ENCODE measurements at places on chromosomes 13 and 19.
A peak's percentile ranks its signal among the peaks of the same experiment; 100 is the strongest.

DNA sequence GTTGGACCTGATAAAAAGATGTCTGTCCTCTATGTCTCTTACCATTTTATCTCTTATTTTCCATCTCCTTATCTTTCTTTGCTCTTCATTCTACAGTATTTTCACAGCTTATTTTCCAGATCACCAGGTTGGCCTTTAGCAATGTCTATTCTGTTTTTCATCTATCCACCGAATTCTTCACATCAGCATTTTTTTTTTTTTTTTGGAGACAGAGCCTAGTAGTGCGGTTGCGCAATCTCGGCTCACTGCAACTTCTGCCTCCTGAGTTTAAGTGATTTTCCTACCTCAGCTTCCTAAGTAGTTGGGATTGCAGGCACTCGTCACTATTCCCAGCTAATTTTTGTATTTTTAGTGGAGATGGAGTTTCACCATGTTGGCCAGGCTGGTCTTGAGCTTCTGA is 49.0 kb downstream of the DNAJC15 start:
- no peak for DNase-seq

DNA sequence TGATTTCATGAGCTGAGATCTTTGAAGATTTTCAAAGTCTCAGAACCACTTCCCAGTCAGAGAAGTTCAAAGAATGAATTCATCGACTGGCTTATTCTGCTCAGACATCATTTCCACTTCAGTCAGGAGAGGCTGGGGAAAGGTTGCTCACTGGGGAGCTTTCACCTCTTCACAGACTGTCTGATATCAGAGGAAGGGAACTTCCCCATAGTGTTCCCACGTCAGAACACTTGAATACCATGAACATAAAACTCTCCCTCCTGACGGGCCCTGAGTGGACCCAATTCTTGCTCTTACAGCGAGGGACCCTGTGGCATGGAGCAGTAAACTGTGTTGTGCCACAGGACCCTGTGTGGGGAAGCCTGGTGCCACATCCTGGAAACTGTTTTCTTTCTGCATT is 492.6 kb downstream of the COG6 start:
- no peak for DNase-seq

GRCh38 chr19:29325241-29325975 is 112.5 kb upstream of the UQCRFS1 start:
- DNase-seq, result no peak

- no peak for DNase-seq
These were observed 39.2 kb downstream of the TSSK6 start for GRCh38 chr19:19475849-19476828.

- no peak for DNase-seq
These were observed 9.6 kb downstream of the MYO1F start for GRCh38 chr19:8567522-8568172.

GRCh38 chr13:29471551-29471950 is 123.9 kb downstream of the SLC7A1 start:
- DNase-seq, result no peak

DNA sequence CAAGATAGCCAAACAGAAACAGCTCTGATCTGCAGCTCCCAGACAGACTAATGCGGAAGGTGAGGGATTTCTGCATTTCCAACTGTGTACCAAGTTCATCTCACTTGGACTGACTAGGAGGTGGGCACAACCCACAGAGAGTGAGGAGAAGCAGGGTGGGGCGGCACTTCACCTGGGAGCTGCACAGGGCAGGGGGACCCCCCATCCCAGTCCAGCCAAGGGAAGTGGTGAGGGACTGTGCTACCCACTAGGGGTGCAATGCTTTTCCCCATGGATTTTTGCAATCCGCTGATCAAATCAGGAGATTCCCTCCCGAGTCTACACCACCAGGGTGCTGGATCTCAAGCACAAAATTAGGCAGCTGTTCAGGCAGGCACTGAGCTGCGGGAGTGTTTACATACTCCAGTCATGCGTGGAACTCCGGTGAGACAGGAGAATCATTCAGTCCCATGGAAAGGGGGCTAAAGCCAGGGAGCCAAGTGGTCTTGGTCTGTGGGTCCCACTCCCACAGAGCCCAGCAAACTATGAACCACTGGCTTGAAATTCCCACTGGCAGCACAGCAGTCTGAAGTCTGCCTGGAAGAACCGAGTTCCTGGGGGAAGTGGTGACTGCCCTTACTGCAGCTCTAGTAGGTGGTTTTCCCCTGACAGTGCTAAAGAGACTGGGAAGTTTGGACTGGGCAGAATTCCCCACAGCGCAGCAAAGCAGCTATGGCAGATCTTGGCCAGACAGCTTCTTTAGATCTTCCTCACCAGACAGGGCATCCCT is 85.1 kb upstream of the UFM1 start:
- no peak for DNase-seq

- DNase-seq, result no peak
These were observed 159.6 kb downstream of the FOXO1 start for GRCh38 chr13:40506592-40507446.

- DNase-seq, result no peak
These were observed 28.0 kb downstream of the SPRY2 start for GRCh38 chr13:80312967-80313366.

GRCh38 chr13:113653264-113654174 is 4.5 kb downstream of the ATP4B start:
- no peak for DNase-seq

GRCh38 chr19:13425151-13425550 is 81.1 kb downstream of the CACNA1A start:
- no peak for DNase-seq

DNA sequence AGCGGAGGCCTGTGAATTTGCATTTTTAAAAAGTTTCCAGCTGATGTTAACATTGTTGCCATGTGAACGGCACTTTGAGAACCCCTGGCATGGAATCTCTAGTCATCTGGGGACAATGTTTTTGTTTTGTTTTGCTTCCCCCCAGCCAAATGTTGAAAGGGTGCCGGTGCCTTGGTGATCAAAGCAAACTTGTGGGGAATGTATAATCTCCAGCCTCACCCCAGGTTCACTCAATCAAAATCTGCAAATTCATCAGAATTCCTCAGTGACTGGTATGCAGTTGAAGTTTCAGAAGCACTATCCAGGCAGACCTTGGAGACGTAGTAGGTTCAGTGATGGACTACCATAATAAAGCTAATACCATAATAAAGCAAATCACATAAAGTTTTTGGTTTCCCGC is 428.7 kb downstream of the MYO16 start:
- DNase-seq, result no peak

GRCh38 chr19:44608391-44608821 is 5.0 kb upstream of the IGSF23 start:
- DNase-seq, result no peak

DNA sequence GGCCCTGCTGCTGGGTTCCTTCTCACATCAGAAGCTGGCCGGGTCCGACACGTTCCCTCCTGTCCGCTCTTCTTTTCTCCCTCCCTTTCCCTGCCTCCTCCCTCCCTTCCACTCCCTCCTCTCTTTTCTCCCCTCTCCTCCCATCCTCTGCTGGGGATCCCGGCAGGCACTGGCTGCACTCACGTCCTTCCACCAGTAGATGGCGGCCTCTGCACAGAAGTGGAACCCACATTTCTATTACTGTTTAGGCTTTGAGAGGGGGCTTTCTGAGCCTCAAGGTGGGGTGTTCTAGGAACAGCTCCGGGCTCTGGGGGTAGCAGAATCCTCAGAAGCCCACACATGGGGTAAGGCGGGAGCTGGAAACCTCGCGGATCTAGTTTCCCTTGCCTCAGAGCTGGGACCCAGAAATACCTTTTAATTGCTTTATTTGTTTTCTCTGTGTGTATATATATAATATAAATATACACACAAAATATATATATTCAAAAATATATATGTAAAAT is 294.2 kb downstream of the ZNF536 start:
- DNase-seq, result peak; percentile 56

- DNase-seq, result no peak
These were observed 8.0 kb upstream of the ZNF358 start for GRCh38 chr19:7507884-7508283.

GRCh38 chr19:48935864-48936263 is 2.4 kb downstream of the DHDH start:
- DNase-seq, result no peak

DNA sequence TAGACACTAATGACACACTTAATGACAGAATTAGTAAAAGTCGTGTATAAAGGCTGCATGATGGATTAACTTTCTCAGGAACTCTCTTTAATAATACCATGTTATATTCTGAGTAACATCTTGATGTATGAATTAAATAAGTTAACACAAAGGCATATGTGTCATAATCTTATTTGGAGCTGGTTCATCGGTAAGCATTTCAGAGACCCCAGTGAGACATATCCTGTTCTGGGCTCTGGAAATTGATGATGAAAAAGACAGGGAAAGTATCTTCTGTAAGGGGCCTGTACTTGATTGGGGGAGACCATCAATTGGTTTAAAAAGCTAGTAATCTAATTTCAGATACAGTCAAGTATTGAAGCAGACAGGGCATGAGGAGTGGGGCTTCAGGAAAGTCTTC is 547.9 kb downstream of the GPC6 start:
- no peak for DNase-seq

GRCh38 chr19:38276942-38277517 is 12.7 kb downstream of the SPINT2 start:
- no peak for DNase-seq

DNA sequence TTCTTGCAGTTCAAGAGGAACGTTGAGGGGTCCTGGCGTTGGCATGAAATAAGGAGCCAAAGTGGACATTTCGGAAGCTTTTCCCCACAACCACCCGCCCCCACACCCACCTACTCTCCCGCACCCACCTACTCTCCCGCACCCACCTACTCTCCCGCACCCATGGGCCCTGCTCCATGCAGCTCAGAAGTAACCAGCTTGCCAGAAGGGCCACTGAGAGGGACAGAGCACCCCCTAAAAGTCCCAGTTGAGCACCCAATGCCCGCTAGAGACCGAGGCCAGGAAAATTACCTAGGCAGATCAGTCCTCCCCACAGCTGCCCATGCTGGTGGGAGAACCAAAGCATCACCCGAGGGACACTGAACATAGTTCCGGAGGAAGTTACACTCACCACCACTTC is 11.8 kb downstream of the VSTM2B start:
- no peak for DNase-seq
